Stimulated activated CD4-positive, alpha-beta T cell treated with anti-CD3 and anti-CD28 coated beads, Interleukin-15, amount 100 ng/mL, for 48 hours (primary cell): ENCODE measurements at places on chromosomes 12 and 14.

DNA sequence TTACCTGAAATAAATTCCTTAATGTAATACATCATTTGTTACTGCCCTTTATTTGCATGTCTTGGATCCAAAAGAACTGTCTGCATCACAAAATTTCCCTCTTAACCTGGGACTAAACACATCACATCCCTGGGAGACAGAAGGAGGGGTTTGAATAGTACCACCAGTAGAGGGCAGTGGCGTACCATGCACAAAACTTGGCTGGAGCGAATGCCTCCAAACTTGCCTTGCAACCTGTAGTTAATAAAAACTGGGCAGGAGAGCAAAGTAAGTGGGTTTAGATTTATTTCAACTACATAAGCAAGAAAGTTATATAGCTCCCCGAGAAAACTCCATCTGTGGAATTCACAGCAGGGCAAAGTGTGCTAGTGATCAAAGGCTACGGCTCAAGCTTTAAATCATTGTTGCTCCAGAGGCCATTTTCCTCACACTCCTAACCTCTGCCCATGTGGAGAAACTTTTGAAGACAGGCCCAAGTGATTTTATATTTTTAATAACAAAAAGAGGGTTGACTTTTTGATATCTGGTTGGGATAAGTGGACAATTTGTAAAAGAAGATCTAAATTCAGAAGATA lies 1176.7 kb upstream of the SEL1L start:
- peak; percentile 27 for DNase-seq

- no peak for DNase-seq
Measured at GRCh38 chr14:93520053-93520607, 89.4 kb downstream of the UNC79 start.

GRCh38 chr12:91139286-91139685 lies 28.0 kb upstream of the LUM start:
- no peak for DNase-seq

DNA sequence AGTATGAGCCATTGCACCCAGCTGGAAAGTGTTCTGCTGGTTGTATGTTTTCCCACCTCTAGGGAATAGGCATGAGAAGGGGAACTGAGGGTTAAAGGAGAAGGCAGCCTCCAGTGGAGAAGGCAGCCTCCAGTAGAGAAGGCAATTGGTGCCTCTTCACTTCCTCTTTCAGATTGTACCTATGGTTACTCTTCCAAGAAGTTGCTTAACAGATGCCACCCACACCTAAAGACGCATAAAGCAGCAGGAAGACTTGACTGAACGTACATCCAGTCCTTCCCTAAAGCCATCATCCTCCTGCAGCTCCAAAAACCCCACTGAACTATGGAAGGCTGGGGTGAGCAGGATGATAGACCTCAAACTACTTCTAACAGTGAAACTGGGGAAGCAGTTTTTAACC lies 13.1 kb downstream of the DPF3 start:
- DNase-seq = no peak

DNA sequence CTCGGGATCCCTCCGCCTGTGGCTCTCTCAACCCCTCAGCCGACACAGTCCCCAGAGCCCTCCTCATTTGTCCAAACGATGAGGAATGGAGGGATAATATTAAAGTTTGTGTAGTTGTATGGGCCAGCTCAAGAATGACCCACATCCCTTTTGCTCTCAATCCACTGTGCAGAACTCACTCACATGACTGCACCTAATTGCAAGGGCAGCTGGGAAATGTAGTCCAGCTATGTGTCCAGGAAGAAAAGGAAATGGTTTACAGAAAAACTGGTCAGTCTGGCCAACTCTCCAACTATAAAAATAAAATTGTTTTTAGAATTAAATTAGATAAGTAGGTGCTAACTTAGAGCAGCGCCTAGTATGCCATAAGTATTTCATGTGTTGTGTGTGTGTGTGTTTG lies 66.6 kb downstream of the GALNT8 start:
- DNase-seq = no peak

GRCh38 chr12:93580682-93581081 lies 8.2 kb downstream of the SOCS2 start:
- DNase-seq = no peak

DNA sequence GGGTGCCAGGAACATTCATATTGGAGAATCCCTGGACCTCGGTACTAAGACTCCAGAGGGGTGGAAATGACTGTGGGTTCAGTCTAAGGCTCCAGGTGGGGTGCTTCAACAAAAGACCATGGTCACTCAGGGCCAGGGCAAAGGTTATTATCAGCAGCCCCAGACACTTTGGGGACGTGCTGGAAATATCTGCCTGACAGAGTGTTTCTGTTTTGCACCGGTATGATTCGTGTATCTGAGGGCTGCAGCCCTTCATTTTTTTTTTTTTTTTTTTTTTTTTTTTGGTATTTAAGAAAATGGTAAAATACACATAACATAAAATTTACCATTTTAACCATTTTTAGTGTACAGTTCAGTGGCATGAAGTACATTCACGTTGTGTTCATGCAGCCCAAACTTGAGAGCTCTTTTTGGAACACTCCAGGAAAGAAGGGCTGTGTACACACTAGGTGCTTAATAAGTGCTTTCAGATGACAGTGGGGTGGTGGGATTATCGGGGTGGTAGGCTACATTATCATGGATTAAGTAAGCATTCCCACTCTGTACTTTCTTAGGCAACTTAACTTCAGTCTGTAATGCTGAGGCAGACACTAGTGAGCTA lies 120.3 kb downstream of the CHST11 start:
- DNase-seq = no peak

GRCh38 chr14:78767436-78767835 lies 597.3 kb downstream of the NRXN3 start:
- DNase-seq = no peak
